B cell (primary cell): ENCODE measurements at places on chromosomes 3 and 15.

GRCh38 chr3:149101154-149101553 is 14.8 kb upstream of the HLTF start:
- DNase-seq = no peak

- peak; percentile 22 for DNase-seq
Measured at GRCh38 chr15:68634122-68634482, 55.3 kb downstream of the CORO2B start.

DNA sequence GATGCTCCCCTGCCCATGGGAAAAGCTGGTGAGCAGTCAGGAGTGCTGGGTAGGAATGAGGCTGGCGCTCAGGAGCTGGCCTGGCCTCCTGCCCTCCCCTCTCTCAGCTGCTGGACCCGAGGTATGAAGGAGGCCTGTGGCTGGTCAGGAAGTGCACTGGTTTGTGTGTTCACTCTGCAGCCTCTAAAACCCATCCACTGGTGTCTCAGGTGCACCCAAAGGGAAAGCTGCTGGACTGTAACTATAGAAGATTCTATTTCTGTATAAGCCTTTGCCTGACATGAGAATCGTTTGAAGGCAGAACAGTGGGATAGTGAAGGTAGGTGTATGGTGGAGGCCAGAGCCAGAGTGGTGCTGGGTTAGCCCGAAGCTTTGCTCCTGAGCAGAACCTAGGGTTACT is 5.7 kb upstream of the CPNE9 start:
- DNase-seq = no peak

DNA sequence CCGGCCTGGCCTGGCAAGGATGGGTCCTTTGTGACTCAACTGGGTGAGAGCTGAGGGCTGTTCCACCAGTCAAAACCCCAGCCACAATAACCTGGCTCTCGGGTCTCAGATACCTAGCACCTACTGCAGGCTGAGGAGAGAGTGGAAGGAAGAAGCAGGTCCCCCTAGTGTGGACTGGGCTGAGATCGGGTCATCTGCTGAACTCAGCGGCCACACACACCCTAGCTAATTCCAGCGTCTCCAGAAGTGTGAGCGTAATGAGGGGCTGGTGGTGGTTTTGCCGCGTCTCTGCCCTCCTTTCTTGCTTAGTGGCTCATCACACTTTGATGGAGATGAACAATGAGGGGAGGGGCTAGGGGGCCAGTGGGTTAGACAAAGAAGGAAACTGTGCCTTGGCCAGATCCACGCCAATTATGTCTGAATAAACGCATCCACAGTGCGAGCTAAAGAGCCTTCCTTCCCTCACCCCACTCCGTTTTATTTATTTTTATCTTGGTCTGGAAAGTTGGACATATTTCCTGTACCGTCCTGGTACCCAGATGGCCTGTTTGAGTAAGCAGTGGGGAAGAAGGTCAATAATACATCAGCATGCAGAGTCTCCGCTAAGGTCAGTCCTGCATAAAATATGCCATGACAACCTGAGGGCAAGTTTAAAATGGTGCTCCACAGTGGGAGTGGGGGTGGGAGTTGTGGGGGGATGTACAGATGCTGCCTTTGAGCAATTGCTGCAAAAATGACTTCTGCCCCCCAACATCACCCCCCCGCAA is 370.0 kb downstream of the WDR72 start:
- no peak for DNase-seq

DNA sequence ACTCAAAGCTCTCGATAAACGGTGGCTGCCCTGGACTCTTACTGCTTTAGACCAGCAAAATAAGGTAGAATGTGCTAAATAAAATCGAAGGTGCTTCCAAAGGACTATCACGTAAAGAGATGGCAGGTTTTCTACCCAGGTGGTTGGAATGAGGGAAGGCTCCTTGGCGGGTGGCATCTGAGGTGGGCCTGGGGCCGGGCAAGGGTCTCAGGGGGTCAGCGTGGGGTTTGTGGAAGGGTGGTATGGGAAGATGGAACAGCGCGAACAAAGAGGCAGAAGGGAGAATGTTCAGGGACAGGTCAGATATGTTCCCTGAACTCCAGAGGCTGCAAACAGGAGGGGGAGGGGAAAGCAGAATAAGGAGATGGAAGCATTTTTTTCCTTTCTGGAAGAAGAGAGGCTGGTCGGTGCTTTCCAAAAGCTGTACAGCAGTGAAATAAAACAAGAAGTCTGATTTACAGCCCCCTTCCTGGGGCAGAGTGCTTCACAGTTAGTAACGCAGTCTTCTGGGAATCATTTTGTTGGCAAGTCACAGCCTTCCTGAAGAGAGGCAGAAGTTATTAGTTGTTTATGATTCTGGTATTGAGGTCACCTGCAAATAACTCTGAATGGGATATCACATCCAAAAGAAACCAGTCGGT is 58.3 kb upstream of the ATG7 start:
- no peak for DNase-seq

DNA sequence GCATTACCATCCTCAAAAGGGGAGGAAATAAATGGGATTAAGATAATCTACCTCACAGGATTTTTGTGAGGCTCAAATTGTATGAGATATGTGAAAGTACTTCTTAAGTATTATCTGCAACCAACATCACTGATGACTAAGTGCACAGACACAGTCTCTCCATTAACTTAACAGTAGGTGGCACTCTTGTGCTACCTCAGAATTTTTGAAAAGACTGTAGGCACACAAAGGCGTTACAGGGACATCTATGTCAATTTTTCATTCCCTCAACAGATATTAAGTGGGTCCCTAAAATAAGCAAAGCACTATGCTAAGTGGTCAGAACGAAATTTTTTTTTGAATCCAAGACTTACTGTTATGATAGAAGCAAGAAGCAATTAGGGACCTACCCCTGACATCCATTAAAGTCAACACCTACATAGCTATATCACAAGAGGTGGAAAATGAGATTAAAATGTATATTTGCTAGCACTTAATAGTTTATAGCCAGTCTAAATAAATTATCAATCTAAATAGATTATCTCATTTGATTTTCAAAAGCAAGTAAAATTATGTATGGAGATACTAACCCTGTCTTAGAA is 52.9 kb downstream of the RYK start:
- peak; percentile 52 for DNase-seq

GRCh38 chr3:59766200-59766872 is 716.5 kb upstream of the CFAP20DC start:
- DNase-seq = no peak

DNA sequence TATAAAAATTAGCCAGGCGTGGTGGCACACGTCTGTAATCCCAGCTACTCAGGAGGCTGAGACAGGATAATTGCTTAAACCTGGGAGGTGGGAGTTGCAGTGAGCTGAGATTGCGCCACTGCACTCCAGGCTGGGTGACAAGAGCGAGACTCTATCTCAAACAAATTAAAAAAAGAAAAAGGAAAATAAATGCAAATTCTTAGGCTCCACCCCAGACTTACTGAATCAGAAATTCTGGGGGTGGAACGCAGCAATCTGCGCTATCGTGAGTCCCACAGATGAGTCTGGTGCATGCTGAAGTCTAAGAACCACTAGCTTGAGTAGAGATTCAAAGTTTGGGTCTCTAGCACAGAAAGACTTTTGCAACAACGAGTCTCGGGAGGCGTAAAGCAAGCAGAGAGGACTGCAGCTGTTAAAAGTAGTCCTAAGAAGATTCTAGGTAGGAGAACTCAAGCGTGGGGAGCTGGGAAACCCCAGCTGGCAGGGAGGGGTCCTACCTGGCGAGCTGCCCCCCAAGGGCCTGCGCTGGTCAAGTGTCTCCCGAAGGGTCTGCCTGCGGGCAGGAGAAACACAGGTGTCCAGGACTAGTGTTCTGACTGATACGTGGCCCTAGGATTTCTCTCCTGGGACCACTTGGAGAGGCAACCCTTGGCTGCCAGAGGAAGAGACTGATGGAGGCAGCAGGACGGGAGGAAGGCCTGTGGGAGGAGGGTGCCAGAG is 21.9 kb downstream of the CEP19 start:
- DNase-seq = no peak

DNA sequence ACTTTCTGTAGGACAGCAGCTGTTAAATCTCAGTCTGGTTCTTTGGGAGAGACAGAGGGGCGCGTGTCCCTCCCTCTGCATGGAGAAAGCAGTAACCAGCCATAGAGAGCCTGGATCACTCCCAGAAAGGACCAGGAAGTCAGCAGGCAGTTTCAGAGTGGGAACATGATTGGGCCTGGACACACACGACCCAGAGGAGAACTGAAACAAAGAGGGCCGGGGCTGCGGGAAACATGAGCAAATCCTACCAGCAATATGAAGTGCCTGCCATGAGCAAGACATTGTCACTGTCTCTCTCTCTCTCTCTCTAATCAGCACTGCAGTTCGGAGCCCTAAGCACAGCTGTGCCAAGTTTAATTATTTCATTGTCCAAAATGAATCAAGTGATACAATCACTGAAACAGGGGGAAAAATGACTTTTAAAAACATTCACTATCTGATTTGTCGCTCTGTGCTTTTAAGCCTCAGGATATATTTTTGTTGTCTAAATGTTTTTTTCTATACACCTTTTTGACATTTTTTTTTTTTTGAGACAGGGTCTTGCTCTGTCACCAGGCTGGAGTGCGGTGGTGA is 17.6 kb downstream of the MUC13 start:
- no peak for DNase-seq
